ENCODE measurements at places on chromosomes 13 and 19. TPM values are rescaled to one million over a fixed set of nuclear protein-coding genes. Genes with fewer than 3 reads are reported as not detected.

Gene SYCN
- total RNA-seq = not detected

Gene PTPRH
- not detected for total RNA-seq

Gene ASPDH
- not detected for total RNA-seq

Gene IQCN
- 1.6 TPM for total RNA-seq

Gene KIR2DL3
- total RNA-seq = not detected

Gene FUT2
- total RNA-seq = not detected

Gene C19orf85
- not detected for total RNA-seq

Gene HIF3A
- total RNA-seq = not detected

Gene NUFIP1
- 4.3 TPM for total RNA-seq

Gene DNAJC15
- 16.3 TPM for total RNA-seq
